ENCODE measurements at places on chromosomes 2 and 18.

- DNase-seq, result no peak
Measured at GRCh38 chr2:198102120-198102519, 297.7 kb downstream of the PLCL1 start.

- DNase-seq, result no peak
Measured at GRCh38 chr2:127560931-127561280, 25.4 kb downstream of the MYO7B start.

DNA sequence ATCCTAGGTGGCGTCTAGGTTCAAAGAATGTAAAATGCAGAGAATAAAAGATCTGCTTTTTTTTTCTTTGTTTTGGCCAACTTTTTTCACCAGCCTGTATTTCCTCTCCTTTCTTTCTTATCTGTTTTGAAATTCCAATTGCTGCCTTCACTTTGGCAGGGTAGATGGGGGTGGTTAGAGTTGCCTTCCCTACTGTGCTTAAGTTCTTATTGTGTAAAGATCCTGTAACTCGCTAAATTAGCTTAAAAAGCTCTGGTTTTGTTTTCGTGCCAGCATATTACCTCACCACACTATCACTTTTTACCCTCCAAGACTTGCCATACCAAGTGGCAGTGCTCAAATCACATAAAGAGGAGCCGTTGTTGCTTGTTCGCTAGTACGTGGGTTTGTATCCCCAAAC lies 921.7 kb downstream of the DPP10 start:
- no peak for DNase-seq

- DNase-seq, result peak; percentile 33
Measured at GRCh38 chr2:25098670-25099486, 57.0 kb downstream of the EFR3B start.

- DNase-seq, result peak; percentile 19
Measured at GRCh38 chr2:37215250-37215649, 16.1 kb downstream of the CEBPZ start.

- no peak for DNase-seq
Measured at GRCh38 chr2:5946225-5947115, 254.3 kb downstream of the SOX11 start.

GRCh38 chr2:142974288-142975024 lies 97.0 kb downstream of the KYNU start:
- DNase-seq, result peak; percentile 29

All from adipocyte (in vitro differentiated cells).